ENCODE measurements at places on chromosomes 7 and 10.

- DNase-seq: no peak
Observed at GRCh38 chr7:84277628-84278224, 83.1 kb upstream of the SEMA3A start.

DNA sequence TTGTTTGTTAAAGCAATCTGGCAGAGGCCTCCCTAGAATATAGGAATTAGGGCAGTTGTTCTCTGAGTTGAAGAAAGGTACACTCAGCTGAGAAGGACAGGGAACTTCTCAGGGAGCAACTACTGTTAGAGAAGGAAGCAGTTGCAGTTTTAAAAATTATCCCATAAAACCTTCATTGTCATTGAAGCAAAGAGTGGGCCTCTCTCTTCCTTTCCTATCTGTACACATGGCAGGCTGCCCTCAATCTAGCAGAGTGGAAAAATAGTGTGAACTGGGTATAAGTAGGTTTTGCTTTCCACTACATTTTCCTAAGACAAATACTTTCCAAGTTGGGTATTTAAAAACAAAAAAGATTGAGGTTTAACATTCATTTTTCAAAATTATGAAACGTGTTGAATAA is 236.7 kb upstream of the KLF14 start:
- DNase-seq: no peak

DNA sequence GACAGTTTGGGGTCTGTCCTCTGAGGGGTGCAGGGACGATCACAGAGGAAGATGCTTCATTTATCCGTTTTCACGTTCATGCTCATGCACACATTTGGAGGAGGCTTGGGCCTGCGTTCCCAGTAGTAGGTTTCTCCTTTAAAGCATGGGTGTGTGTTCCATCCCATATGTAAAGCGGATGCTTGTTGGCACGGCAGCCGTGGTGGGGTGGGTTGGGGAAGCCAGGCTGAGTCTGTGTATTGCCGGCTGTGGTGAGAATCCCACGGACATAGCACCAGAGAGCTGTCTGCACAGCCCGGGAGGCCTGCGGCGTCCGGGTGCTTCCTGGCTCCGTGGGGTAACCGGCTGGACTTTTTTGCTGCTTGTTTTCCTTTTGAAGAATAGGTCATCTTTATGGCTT is 440 bp downstream of the JAKMIP3 start:
- DNase-seq: no peak

DNA sequence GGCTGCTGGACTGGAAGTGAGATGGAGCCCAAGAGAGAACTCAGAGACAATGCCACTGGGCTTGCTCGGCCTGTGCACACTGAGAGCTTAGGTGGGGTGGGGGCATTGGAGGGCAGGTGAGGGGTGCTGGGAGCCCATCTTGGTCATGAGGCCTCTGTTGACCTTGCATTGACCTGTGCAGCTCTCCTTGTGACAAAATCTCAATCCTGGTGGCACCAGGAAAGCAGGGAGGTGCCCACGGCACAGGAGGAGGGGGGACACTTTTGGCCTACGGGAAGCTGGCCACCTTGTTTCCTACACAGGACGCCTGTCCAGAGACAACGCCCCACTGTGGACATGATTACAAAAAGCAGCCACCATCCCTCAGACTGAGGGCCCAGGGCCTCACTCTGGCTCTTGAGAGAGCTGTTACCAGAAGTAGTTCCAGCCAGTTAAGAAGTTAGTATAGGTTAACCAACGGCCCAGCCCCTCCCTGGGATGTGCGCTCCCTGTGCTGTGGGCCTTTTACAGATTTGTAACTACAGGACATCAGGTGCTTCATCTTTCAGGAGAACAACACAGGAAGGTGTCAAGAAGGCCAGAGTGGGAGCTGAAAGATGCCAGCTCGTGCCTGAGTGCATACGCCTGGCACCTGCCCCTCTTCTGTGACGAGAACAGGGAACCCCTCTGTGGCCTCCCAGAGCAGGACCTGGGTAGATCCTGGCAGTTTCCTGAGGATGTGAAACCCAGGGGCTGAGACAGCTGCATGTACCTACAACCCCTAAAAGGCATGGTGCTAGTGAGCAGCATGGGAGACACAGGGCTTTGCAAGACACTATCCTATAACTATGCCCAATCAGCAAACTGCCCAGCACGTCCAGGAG is 10.3 kb downstream of the PKD1L1 start:
- no peak for DNase-seq

All from cortex of kidney (tissue), 1 donor.